ENCODE measurements at places on chromosomes 16 and 17.

- no peak for DNase-seq
These were observed 4.1 kb upstream of the GAST start for GRCh38 chr17:41707803-41708669.

DNA sequence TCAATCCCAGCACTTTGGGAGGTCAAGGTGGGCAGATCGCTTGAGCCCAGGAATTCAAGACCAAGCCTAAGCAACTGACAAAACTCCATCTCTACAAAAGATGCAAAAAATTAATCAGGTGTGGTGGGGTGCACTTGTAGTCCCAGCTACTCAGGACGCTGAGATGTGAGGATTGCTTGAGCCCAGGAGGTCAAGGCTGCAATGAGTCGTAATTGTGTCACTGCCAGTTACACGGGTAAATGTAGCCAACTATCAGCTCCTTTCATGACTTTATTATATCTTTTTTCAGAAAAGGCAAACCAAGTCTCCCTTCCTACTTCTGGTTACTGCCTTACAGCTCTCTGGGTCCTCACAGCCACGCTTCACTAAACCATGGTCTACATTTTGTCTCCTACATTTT, 4.0 kb downstream of the SDF2 start:
- DNase-seq: no peak

DNA sequence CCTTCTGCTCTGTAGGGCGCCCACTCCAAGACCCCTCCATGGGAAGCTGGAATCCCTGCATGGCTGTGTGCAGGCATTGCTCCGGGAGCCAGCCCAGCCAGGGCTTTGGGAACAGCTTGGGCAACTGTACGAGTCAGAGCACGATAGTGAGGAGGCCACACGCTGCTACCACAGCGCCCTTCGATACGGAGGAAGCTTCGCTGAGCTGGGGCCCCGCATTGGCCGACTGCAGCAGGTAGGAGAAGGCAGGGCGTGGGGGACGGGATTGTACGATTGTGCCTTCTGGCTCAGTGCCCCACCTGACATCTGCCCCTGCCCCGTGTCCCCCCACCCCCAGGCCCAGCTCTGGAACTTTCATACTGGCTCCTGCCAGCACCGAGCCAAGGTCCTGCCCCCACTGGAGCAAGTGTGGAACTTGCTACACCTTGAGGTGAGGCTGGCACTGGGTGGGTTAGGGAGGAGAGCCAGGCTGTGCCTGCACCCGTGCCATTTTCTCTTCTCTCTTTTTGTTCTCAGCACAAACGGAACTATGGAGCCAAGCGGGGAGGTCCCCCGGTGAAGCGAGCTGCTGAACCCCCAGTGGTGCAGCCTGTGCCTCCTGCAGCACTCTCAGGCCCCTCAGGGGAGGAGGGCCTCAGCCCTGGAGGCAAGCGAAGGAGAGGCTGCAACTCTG, 8.7 kb upstream of the TMEM88 start:
- no peak for DNase-seq

- DNase-seq: no peak
These were observed 32.1 kb upstream of the SBK1 start for GRCh38 chr16:28260193-28260592.
